ENCODE measurements at places on chromosomes 4 and X.
A peak's percentile ranks its signal among the peaks of the same experiment; 100 is the strongest.

- no peak for DNase-seq
These were observed 1197.3 kb downstream of the TECRL start for GRCh38 chr4:63211776-63212479.

DNA sequence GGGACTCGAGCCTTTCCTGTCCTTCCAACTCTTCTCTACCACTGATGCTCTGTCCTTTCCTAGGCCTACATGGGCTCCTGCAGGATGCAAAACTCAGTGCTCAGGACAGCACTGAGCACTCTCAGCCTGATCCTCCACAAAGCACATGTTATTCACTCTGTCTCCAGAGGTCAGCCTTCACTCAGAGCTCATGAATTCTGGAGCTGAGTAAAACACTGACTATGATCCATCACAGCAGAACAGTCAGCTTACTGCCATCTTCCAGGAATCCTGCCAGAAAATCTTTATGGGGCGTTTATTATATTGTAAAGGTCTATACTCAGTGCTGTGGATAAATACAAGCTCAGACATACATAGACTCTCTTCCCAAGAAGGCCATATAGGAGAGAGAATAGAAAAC lies 121.5 kb upstream of the CPEB2 start:
- DNase-seq: no peak

DNA sequence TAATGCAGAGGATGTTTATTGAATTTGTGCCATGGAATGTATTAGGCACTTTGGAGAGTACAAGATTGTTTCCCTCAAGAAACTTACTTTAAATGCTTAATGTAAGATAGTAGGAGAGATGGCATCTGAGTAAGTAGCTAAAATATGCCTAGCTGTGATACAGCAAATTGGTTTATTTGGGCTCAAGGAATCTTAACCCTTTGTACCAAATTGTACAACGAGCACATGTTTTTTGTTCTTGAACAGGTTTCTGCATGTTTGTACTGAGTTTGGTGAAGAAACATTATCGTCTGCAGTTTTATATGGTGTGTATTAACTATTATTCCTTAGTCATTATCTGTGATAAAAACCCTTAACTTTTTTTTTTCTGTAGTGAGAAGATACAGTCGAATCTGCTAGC lies 48.6 kb downstream of the CDS1 start:
- no peak for DNase-seq

DNA sequence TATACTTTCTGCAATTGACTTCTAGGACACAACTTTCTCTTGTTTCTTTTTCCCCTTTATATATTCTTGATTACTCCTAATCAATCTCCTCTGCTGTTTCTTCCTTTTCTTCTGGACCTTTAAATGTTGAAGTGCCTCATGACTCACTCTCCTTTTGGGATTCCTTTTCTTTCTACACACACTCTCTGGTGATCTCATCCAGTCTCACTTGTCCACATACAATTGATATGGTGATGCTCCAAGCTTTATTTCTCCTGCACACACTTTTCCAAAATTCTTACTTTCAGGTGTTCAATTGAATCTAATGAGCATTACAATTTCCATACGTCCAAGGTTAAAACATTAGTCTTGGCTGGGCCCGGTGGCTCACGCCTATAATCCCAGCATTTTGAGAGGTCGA lies 794.8 kb upstream of the EPHA5 start:
- no peak for DNase-seq

DNA sequence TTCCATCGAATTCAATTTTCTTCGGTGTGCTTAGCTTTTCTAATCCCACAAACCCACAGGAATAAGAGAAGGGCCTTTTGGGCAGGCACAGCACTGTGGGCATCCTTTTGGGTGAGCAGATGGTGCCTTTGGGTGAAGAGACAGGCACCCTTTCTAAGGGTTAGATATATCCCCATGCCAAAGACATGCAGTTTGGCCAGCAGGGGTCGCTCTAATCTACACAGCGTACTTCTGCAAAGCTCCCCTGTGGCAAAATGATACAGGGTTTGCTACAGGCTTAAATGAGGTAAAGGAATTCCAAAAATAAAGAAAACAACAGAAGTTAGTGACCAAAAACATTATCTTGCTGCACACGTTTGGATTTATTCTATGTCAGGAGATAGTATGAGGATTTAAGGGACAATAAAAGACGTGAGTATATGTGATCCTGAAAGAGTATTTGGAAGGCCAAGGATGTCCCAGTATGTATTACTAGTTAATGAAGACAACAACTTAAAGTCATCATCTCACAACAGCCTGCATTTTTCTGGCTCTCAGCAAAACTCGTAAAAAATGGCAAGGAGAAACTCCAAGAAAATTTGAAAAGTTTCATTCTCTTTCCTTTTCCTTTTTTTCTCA lies 49.5 kb downstream of the PHEX start:
- DNase-seq: no peak

DNA sequence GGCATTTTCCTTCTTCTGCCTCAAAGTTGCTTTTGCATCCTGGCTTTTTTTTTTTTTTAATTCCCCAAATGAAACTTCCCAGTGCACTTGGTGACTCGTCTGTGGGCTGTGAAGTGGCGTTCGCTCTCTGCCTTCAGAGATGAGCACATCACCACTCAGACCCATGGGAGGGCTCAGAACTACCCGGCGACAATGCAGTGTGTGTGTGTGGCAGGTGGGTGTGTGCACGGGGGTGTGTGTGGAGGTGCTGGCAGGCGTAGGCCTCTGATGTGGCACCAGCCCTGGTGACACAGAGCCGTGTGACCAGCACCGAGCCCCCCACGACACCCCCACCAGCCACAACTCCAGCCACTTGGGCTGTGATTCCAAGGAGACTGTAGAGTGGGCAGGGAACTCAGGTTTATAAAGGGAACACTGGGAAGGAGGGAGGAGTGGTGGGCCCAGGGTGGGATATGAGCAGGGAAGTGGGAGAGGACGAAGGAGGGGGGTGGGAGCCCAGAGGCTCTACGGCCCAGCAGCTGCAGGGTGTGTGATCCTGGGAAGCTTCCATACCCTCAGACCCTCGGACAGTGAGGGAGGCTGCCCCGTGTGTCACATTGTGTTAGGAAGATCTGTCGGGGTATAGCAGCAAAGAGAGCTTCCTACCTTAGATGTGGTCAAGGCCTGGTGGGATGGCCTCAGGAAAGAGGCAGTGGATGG lies 6.0 kb upstream of the WFS1 start:
- DNase-seq: no peak

DNA sequence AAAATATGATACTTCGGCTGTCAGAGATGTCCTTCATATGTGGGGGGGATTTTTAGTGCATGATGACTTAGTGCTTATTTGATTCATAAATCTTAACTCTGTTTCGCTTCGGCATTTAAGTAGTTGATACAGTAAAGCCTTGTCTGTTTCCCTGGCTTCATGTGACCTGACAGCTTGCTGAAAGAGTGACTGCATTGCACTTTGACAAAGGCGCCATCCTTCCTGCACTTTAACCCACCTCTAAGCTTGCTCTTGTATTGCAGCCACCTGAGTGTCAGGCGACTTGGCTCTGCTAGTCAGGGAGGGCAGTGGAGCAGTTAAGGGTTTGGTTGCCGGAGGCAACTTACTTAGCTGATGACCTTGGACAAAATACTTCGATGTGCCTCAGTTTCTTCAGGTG lies 65.5 kb downstream of the PTTG2 start:
- DNase-seq: no peak

DNA sequence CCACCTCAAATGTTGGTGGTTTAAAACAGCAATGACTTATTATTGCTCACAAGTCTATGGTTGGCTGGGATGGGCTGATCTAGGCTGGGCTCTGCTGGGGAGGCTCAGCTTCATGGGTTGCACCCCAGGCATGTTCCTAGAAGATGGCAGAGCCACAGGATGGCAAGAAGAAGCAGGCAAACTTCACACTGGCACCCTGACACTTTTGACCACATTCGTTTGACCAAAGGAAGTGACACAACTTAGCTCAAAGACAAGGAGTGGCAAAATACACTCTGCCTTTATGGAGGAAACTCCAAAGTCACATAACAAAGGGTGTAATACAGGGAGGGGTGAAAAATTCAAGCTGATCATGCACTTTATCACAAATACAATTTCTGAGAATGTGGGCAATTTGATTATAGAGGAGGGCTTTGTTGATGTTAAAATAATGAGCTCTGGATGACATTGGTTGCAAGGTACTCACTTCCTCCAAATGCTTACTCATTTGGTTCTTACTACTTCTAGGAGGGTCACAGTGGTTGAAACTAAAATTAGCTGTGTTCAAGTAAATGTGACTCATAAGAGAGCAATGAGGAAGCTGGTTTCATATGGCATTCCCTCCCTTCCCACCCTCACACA lies 249.2 kb upstream of the RPS6KA3 start:
- DNase-seq: no peak

DNA sequence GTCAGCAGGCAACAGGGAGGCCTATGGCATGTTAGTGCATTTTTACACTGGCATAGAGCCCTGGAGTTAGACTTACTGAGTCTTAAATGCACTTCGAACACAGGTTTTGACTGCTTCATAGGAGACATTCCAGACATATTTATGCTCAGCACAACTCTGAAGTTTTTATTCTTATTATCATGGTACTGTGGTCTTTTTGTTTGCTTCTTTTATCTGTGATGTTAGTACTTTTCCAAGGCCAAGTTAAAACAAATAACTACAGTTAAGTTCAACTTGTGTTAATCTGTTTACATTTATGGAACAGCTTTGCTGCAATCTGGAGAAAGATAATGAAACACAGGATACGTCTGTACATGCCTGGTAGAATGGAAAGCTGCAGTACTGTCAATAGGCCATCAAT lies 76.5 kb downstream of the COL4A5 start:
- DNase-seq: no peak

- DNase-seq: peak; percentile 23
These were observed 98.7 kb upstream of the CBLL2 start for GRCh38 chrX:22173966-22174365.

Data from hindlimb muscle (tissue), 1 donor.